ENCODE measurements at places on chromosomes 1 and 21.

DNA sequence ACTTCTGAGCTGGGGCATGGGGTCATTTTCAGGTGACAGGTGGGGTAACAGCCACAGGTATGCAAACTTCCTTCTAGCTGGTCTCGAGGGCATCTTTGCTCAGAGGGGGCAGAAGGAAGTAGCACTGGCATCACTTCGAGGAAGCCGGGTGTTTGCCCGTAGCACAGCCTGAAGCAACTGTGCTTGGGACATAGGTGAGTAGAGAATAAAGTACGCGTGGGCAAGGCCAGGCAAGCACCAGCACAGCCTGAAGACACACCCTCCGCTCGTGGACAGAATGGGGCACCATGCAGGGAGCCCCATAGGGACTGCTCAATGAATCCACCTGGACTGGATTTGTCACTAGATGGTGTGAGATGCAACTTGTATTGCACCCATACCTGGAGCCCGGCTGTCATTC, 167.1 kb downstream of the KCNJ6 start:
- no peak for DNase-seq

GRCh38 chr1:22611530-22611947, 24.9 kb upstream of the C1QA start:
- no peak for DNase-seq

DNA sequence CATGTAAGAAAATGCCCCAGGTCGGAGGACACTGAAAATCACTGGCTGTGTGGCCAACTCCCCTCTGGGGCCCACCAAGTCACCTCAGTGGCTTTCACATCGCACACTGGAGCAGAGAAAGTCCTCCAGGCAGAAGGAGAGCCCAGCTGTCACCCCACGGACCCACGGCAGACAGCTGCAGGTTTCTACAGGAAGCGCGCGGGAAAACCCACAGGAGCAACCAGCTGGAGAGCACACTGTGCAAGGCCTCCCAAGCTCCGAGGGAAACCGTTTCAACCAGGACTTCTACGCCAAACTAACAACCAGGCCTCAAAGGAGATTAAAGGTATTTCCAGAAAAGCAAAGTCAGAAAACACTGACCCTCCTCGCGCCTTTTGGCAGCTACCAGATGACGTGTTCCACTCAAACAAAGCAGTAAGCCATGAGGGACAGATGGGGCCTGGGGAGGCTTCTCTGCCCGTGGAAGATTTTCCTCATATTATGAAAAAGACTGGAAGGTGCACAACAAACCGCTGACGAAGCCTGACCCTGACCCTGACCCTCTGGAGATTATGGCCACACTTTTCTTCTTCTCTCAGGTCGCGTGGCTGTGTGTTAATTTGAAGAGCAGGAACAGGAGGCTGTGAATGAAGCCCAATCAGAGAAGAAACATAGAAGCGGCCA, 21.0 kb downstream of the WDR4 start:
- DNase-seq = no peak

GRCh38 chr1:212366901-212367300, 47.8 kb downstream of the PACC1 start:
- no peak for DNase-seq

DNA sequence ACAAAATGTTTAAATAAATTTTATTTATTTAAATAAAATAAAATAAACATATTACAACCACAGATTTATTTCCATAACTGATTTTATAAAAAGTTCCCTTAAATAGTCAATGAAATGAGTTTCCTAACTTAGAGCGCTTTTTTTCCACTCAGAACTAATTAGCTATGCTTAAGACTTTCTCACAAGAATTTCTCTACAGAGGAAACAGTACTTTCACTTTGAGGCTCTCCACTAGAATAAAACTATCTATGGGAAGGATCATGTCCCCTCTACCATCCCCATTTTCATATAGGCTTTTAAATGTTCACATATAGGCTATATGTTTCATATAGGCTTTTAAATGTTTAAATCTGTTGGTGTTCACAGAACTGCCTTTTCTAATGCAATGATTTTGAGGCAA, 40.0 kb upstream of the DPH5 start:
- DNase-seq = no peak

- no peak for DNase-seq
Measured at GRCh38 chr1:15328351-15329103, 81.2 kb upstream of the EFHD2 start.

All from activated B cell treated with CpG ODN at 0.5 μM for 24 hours (primary cell).